ENCODE measurements at places on chromosomes 3 and 15.

- DNase-seq, result no peak
Observed at GRCh38 chr3:162665684-162666391, 1169.2 kb downstream of the OTOL1 start.

DNA sequence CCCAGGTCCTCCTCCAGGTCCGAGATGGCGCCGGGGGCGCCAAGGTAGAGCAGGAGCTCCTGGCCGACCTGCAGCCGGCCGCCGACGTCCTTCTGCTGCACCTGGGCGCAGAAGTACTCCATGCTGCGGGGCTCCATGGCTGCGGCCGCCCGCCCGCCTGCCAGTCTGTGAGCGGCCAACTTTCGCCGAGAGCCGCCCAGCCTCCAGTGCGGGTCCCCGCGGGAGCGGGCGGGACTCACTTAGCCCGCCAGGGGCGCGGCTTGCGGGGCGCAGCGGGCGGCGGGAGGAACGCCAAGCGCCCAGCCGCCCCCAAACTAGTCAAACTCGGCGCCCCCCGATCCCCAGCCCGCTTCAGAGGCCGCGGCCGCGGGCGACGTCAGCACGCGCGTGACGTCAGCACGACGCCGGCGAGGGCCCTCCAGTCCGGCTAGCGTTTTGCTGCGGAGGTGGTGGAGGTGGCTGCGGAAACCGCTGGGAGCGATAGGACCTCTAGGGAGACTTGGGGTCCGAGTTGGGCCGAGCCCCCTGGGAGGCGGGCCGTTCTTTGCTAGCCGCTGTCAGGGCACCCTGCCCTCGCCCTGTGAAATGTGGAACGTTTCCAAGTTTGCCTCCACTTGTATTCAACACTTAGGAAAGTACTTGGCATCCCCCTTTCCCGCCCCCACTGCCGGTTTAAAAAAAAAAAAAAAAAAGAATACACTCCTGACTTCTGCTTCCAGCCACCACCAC, at the start of gene CLASP2:
TSS of gene CLASP2 (minus strand) at position 389 of the 729 bp plus-strand sequence. CDS start at position 137, 252 bp downstream.
- DNase-seq, result peak; percentile 41

GRCh38 chr3:130543322-130543721, 26.3 kb downstream of the COL6A6 start:
- DNase-seq, result no peak

DNA sequence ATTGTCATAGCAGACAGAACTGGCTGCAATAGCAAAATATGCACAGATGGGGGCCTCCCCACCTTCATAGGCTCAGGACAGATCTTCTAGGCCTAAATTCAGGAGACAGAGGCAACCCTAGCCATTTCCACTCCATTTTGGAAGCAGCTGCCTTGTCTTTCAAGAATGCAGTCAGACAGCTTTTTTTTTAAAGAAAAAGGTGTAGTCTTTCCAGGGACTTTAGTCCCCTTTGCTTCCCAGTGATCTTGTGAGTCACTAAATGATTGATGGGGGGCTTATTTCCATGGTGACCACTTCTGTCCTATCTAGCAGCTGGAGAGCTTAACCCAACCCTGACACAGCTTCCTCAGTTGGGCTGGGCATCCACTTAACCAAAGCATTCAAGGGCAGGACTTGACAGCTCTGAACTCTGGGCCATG, 165.9 kb downstream of the TPRG1 start:
- DNase-seq, result no peak

- no peak for DNase-seq
Observed at GRCh38 chr3:196274585-196274984, 12.9 kb downstream of the PCYT1A start.

DNA sequence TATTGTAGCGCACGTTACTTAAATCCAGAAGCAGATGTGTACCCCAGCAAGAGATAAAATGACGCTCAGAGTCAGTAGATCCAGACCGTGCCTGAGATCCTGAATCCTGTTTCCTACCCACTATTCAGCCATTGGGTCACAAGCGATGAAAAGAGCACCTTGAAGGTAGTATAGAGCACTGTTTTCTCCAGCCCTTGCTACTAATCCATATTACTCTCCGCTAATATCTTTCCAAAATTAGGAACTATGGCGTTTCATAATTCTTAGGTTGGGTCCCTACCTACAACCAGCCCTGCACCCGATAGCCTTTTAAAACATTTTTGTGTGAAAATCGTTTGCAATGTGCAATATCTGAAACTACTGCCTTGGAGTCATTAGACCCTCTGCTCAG, 596 bp downstream of the BTD start:
- no peak for DNase-seq

- DNase-seq, result no peak
Observed at GRCh38 chr3:39445927-39446326, 21.6 kb upstream of the MOBP start.

GRCh38 chr3:114624047-114624445, 330.2 kb downstream of the TIGIT start:
- DNase-seq, result no peak

DNA sequence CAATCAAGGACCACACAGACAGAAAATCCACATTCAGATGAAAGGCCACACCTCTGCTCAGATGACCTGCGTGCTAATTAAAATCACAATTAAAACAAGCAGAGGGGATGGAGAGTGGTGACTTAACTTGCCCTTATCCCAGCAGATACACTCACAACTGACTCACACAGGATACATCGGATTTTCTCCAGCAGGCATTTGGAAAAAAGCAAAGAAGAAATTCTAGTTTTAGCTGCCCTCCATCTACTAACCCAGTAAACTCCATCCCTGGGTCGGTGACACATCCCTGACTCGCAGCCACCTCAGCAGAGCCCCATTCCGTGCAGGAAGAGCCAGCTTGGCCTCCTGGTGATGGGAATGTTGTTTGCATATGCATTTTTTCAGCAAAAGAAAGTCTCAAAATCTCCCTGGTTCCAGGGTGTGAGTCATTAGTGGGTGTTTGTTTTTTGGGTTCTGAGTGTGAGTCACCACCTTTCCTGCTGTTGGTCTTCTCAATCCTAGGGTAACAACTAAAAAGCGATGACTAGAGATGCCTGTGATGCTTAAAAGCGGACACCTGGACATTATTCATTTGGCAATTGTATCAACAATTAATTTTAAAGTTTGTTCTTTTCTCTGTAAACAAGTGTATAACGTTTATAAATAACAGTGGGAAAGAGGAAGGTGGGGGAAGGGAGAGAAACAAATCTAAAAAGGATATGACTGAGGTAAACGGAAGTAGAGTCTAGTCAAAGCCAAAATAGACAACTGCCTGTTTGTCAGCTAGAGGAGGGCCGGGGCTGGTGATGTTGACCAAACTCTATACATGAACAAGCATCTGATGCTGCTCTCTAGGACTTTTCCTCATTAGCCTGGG, 49.8 kb upstream of the SLC4A7 start:
- no peak for DNase-seq

GRCh38 chr15:87722941-87723691, 533.4 kb downstream of the NTRK3 start:
- DNase-seq, result no peak

DNA sequence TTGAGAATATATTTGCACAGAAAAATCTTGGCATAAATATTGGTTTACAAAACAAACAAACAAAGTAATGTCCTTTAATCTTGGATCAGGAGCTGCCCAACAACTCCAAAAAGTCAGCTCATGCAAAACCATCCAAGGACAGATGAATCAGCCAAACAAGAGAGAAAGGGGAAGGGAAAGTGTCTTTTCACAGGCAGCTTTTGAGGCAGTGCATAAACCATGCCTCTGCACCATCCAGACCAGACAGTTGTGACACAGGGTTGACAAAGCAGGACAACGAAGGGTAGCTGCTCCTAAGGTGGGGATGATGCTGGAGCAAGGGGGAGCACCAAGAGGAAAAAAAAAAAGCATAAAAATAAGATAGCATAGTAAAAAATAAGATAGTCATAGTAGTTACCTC, 8.7 kb downstream of the CD86 start:
- no peak for DNase-seq
